Stimulated activated CD4-positive, alpha-beta T cell treated with anti-CD3 and anti-CD28 coated beads, TNF-alpha, amount 100 ng/mL, for 48 hours (primary cell): ENCODE measurements at places on chromosomes 5 and 9.

DNA sequence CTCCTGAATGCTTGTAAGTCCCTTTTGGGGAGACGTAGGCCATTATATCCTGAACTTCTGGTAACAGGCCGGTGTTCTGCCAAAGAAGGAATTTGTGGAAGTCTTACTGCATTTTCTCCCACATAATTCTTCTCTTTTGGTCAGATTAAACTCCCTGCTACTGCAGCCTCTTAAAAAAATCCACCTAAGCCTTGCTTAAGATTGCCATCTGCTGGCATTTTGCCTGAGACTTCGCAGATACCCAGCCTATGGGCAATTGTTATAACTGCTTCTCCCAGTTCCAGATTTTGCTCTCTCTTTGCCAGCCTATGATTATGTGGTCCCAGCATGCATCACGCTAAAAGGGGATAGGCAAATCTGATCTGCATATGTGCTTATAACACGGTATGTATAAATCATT lies 391.6 kb upstream of the CHD1 start:
- no peak for DNase-seq

DNA sequence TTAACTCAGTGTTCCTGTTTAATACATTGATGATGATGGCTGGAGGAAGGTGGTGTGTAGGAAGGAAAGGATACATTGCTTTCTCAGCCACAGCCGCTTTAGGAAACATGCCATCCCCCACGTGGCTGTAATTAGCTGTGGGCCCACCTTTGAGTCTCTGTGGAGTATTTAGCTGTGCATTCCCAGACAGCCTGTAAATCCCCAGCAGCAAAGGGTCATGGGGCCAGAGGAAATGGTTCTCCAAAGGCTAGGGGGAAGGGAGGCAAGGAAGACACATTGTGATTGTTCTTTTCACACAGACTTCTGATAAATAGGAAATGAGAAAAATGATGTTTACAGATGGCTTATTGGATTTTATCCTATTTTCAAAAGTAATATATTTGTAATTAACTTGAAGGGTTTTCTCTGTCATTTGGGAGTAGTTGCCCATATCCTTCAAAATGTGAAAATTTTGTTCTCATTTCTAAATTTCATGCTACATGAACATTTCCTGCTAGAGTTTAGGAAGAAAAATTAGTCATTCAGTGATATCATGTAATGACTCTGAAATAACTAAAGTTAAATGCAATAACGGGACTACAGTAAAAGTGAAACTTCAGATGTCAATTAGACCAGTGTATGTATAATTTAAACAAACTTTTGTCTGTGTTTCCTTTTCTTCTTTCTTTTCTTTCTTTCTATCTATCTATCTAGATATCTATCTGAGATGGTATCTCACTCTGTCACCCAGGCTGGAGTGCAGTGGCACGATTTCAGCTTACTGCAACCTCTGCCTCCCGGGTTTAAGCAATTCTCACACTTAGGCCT lies 24.3 kb upstream of the F2R start:
- DNase-seq, result no peak

DNA sequence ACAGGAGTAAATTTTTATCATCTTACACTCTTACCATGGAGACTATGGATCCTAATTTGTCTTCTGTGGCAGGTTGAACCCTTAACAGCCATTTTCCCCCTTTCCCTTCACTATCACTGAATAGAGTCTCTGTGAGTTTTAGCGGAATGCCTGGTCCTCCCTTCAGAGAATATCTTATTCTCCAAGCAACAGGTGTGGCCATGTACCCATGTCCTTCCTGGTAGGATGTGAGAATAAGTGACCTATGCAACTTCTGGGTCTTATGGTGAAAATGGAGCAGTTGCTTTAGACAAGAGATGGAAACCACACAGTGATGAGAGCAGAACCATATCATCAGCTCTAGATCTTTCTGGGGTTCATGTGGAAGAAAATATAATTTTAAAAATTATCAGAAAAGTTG lies 312.6 kb downstream of the MCTP1 start:
- DNase-seq, result no peak

DNA sequence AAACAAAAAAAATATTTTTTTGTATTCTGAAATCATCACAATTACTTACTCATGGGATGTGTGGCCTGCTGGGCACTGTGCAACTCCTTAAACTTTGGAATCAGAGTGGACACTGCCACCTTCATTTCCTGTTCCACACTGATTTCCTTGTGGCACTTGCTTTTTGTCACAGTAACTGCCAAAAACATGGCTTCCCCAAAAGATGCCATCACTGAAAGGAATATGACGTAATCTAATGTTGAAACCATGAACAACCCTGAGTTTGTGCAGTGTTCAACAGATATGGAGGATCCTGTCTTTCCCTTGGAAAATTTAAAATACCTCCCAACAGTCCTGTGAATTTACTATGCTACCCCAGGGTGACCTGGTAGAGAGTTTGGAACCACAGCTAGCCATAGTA lies 12.6 kb upstream of the IL12B start:
- DNase-seq, result no peak

GRCh38 chr5:82334856-82335255 lies 56.7 kb upstream of the RPS23 start:
- DNase-seq, result no peak

DNA sequence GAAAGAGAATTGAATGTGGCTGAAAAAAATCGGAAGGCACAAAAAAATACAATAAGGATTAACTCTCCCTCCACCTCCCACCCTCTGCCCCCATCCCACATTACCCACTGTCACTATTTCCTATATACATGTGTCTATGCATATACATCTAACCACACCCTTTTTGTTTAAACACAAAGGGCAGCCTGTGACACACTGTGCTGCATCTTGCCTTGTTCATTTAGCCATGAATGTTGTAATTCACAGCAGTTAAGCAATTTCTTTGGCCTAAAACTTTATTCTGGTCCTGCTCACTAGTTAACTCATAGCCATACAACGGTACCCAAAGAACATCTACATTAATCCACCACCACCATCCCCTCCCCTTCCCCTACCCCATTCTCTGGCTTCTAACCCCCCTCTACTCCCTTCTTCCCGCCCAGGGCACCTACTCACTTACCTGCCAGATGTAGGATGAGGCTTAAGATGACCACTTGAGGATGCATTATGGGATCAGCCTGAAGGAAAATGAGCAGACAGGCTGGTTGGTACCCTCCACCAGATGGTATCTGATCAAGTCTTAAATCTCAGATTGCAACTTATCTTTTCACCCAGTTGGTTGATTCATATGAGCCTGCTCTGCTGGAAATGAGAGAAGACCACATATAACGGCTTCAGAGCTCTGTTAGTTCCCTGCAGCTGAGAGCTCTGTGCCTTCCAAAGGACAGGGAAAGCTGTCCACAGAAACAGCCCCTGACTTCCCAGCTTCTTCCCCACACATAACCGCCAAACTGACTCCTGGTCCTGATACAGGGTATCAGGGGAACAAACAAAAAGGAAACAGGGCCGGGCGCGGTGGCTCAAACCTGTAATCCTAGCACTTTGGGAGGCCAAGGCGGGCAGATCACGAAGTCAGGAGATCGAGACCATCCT lies 1.2 kb downstream of the HAVCR1 start:
- DNase-seq, result no peak

GRCh38 chr9:136613824-136614371 lies 48.8 kb upstream of the EGFL7 start:
- DNase-seq, result no peak

DNA sequence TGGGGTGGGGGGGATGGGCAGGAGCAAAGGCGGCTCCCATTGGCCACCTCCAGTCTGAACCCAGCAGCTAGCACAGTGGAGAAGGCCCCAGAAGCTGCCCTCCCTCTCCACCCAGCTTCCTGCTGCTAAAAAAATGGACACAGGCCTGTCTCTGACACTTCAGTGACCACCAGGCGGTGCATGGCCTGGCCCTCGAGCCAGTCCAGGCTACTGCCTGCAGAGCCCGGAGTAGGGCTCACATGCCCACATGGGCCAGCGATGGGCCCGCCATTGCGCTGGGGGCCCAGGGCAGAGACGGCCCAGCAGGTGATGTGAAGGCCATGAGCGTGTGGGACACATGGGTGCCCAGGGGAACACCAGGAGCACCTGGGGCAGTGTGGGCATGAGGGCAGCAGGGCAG lies 52.1 kb upstream of the NOTCH1 start:
- DNase-seq, result no peak
